NCI-H510A treated with DMSO at 0.1 percent for 48 hours (cell line): ENCODE measurements at places on chromosomes 4 and X.

GRCh38 chrX:39616098-39616729 is 481.5 kb downstream of the BCOR start:
- no peak for DNase-seq

DNA sequence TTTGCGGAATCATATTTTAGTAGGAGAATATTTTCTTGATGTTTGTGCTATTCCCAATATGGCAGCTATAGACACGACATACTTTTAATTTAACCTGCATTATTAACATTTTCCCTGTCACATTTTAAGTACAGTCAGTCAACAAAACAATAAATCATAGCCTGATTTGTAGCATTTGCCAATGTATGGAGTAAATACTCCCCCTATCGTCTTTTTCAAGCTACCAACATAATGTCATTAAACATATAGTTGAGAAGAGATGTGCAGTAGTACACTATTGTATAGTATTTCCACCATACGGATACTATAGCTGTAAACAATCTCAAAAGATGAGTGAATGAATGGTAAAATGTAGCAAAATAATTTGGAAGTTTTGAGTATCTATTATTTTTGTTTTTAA is 303.7 kb upstream of the MAGEB2 start:
- DNase-seq, result no peak

GRCh38 chr4:13866881-13867280 is 239.4 kb upstream of the BOD1L1 start:
- no peak for DNase-seq

DNA sequence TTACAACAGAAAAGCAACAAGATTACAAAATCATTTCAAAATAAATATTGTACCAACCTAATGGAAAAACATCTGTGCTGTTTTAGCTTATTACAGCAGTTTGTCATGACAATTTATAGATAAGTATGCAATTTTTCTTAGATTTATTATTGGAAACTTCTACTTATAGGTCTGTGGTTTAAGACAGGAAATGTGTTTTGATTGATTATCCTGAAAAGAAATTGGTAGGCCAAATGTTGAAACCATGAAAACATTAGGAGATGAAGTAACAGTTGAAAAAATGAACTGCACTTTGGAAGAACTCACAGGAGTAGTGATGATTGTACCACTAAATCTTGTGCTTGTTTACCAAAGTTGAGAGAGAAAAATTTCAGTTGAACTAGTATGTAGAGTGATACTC is 162.2 kb upstream of the GIMD1 start:
- no peak for DNase-seq

- no peak for DNase-seq
These were observed 73.2 kb downstream of the TRAPPC11 start for GRCh38 chr4:183732296-183732695.

DNA sequence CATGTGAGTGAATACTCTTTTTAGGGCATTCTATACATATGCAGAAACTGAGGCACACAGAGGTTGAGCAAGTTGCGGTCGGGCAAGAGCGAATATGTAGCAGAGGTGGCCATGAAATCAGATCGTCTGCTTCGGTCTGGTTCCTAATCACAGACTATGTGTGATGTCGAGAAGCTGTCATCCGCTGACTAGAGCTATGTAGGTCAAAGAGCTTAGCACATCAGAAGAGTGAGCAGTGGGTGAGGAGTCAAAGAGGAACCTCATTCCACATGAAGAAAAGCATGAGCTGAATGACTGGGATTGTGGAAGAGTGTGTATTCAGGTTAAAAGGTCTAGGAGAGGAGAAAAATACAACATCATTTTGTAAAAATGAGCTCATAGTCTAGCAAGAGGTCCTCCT is 19.0 kb downstream of the GAB3 start:
- no peak for DNase-seq

GRCh38 chrX:17183566-17183965 is 191.4 kb upstream of the NHS start:
- no peak for DNase-seq

DNA sequence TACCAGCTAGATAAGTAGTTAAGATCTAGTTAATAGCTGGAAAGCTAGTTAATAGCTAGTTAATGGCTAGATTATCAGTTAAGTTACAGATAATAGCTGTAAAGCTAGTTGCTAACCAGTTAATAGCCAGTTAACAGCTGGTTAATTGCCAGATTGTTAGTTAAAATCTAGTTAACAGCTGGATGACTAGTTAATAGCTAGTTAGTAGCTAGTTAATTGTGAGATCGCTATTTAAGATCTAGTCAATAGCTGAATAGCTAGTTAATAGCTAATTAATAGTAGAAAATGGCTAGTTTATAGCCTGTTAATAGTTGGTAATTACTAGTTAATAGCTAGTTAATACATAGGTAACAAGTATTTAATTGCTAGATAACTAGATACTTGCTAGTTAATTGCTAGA is 630.5 kb upstream of the CT83 start:
- no peak for DNase-seq

- peak; percentile 53 for DNase-seq
These were observed 51.2 kb downstream of the DRD5 start for GRCh38 chr4:9832640-9833039.

- no peak for DNase-seq
These were observed 18.8 kb upstream of the COL25A1 start for GRCh38 chr4:109321232-109321631.

DNA sequence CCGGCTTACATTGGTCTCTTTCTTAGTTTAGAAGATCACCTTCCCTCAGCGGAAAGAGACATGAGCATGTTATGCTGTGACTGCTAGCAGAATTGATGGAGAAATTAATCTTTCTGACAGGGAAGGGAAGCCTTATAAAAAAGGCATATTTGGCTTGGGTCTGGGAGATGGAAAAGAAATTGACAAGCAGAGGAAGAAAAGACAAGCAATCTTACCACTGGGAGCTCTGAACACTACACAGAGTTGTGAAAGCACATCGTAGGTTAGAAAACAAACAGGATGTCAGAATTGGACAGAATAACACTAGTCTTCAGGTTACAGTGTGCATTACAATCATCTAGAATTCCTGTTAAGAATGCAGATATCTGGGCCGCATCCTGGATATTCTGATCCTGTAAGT is 1493.8 kb upstream of the IGFBP7 start:
- DNase-seq, result no peak
